ENCODE measurements at places on chromosomes 3 and 15. TPM values are rescaled to one million over a fixed set of nuclear protein-coding genes. Genes with fewer than 3 reads are reported as not detected.

GRCh38 chr3:129233538-129233937 is 15.9 kb upstream of the COPG1 start:
- DNase-seq = no peak
- no peak overlapping the region for H3K27ac ChIP-seq
- no peaks in the 10 kb centered on the region for H3K27me3 ChIP-seq
- H3K4me1 ChIP-seq = peaks cover under 1% of the 10 kb centered on the region

- H3K27ac ChIP-seq = no peak overlapping the region
- no peaks in the 10 kb centered on the region for H3K4me1 ChIP-seq
- DNase-seq = no peak
- H3K4me3 ChIP-seq = no peak overlapping the region
- H3K36me3 ChIP-seq = no peaks in the 10 kb centered on the region
These were observed 200.3 kb upstream of the PFN2 start for GRCh38 chr3:150170852-150171520.

GRCh38 chr3:126435456-126436315 is 40.0 kb downstream of the ZXDC start:
- no peaks in the 10 kb centered on the region for H3K4me1 ChIP-seq
- H3K36me3 ChIP-seq = peaks cover 5% of the 10 kb centered on the region
- no peaks in the 10 kb centered on the region for H3K27me3 ChIP-seq
- no peak for DNase-seq

GRCh38 chr3:189586941-189587663 is 44.1 kb upstream of the TP63 start:
- H3K27ac ChIP-seq = no peak overlapping the region
- H3K4me3 ChIP-seq = no peak overlapping the region
- no peak for DNase-seq
- no peaks in the 10 kb centered on the region for H3K27me3 ChIP-seq

GRCh38 chr15:31803388-31803884 is 226.9 kb upstream of the CHRNA7 start:
- no peak for DNase-seq
- no peak overlapping the region for H3K4me3 ChIP-seq
- H3K36me3 ChIP-seq = no peaks in the 10 kb centered on the region
- no peaks in the 10 kb centered on the region for H3K4me1 ChIP-seq
- H3K27ac ChIP-seq = no peak overlapping the region
- no peaks in the 10 kb centered on the region for H3K27me3 ChIP-seq

DNA sequence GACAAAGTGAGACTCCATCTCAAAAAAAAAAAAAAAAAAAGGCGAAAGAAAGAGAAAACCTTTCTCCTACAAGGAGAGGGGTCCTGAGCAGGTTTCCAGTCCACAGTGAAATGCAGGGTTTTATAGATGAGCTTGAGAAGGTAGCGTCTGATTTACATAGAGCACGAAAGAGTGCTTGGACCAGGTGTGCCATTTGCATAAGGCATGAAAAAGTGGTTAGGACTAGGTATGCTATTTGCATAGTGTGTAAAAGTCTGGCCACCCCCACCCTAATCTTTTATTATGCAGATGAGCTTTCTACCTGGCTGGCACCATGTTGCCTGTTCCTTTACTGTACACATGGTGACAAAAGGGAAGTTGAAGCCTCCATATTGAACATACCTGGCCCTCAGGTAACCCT is 13.6 kb upstream of the RNU6-1 start:
- H3K27me3 ChIP-seq = no peaks in the 10 kb centered on the region
- no peaks in the 10 kb centered on the region for H3K4me1 ChIP-seq
- no peak for DNase-seq
- no peak overlapping the region for H3K4me3 ChIP-seq
- H3K27ac ChIP-seq = no peak overlapping the region

- DNase-seq = no peak
- no peak overlapping the region for H3K27ac ChIP-seq
- no peaks in the 10 kb centered on the region for H3K36me3 ChIP-seq
These were observed 86.1 kb downstream of the XXYLT1 start for GRCh38 chr3:195184716-195185421.

GRCh38 chr3:56122911-56123310 is 345.4 kb downstream of the ERC2 start:
- no peaks in the 10 kb centered on the region for H3K27me3 ChIP-seq
- H3K4me1 ChIP-seq = no peaks in the 10 kb centered on the region
- no peak for DNase-seq
- no peak overlapping the region for H3K4me3 ChIP-seq
- H3K36me3 ChIP-seq = no peaks in the 10 kb centered on the region

DNA sequence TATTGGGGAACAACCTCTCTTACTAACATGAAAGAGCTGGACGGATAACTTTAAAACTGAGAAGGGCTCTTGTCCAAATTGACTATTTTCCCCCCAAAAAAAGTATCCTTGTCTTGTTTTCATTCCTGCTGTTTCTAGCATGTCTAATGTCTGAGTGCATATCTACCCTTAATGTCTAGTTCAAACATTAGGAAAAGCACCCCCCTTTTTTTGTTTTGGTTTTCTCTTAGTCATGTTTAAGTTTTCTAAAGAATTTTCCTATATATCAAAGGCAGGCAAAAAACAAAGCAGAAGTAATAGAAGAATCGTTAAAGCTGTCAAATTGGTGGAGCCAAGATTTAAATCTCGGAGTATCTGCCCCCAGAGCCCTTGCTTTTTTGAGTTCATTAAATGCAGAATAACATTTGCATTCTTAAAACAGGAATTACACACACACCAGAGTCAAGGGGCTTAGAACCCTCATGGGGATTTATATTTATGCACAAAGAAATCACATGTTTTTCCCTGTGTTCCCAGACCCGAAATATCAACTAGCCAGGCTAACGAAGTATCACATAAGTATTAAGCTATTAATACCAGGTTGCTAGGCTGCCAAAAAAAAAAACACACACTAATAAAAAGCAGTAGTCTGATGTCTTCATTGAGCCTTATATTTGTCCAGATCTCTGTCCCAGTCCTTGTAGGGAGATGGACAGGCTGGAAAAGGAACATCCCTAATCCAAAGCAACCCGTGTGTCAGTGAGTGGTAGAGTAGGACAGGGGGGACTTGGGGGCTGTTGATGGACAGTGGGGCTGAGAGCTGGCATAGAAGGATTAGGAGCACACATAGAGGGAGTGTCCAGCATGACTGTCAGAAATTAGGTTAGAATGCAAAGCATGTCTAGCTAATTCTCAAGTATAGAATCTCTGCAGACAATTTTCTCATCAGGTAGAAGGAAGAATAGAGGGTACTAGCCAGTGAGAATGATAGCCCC is 103.6 kb upstream of the BFSP2 start:
- no peak overlapping the region for H3K4me3 ChIP-seq
- no peaks in the 10 kb centered on the region for H3K36me3 ChIP-seq
- no peak for DNase-seq
- H3K4me1 ChIP-seq = no peaks in the 10 kb centered on the region
- H3K27me3 ChIP-seq = no peaks in the 10 kb centered on the region

GRCh38 chr3:149384911-149385321 is 7.5 kb upstream of the TM4SF1 start:
- H3K36me3 ChIP-seq = no peaks in the 10 kb centered on the region
- no peaks in the 10 kb centered on the region for H3K4me1 ChIP-seq
- DNase-seq = no peak
- no peak overlapping the region for H3K27ac ChIP-seq
- no peak overlapping the region for H3K4me3 ChIP-seq

DNA sequence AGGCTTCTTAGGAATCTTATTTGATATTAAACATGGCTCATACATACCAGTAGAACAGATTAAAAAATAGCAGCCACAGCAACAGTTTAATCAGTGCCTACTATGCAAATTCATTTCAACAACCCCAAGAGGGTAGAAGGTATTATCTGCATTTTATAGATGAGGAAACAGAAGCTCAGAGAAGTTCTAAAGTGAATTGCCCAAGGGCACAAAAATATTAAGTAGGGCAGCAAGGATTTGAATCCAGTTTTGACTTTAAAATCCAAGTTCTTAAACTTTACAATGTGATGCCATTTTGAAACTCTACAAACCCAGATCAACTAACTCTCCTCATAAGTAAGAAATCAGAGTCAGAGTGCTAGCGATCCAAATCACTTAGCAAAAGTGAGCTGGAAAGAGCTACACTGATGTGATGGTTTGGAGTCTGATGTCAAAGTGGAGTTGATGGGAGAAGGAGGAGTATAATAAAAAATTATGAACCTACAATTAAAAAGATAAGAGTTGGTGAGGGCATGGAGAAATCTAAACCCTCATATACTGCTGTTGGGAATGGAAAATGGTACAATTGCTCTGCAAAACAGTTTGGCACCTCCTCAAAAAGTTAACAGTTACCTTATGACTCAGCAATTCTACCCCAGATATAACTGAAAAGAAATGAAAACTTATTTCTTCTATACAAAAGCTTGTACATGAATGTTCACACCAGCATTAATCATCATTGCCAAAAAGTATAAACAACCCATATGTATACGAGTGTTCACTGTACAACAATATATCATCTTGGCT is 51.0 kb upstream of the PLXND1 start:
- no peak for DNase-seq
- H3K36me3 ChIP-seq = no peaks in the 10 kb centered on the region
- H3K4me3 ChIP-seq = no peak overlapping the region

DNA sequence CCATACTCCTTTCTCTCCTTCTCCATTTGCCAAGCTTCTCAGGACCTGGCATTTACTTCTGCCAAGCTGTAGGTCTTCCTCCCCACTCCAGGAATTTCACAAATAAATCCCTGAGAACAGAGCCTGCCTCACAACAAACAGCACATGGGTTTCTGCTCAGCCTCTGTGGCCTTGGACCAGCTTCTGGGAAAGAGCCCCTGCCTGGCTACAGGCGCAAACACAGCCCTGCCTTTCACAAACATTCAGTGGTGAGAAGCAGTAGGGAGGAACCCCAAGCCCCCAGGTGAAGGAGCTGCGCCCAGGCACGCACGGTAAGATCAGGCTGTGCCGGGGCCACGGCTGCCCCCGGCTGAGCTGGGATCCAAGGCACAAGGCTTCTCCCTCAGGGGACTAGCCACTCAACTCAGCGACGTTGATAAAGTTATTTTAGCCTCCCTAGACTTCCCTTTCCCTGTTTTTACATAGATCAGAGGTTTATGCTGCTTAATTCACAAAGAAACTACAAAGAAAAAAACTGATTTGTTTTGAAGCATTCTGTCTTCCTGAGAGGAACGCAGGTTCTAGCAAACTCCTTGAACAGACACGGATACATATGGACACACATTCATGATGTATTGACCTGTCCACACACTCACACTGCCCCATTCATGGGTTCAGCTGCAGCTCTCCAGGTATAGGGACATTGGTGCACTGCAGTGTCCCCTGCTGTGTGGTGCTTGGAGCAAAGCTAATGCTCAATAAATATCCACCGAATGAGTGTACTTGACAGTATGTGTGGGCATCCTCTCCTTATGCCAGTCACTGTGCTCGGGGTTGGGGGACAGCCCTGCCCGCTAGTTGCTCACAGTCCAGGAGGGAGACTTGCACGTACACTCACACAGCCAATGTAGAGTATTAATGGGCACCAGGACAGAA is 25.4 kb downstream of the HES1 start:
- DNase-seq = no peak
- H3K4me3 ChIP-seq = no peak overlapping the region
- H3K36me3 ChIP-seq = no peaks in the 10 kb centered on the region
- H3K4me1 ChIP-seq = no peaks in the 10 kb centered on the region
- H3K27me3 ChIP-seq = no peaks in the 10 kb centered on the region

GPR15 gene
- 15.6 TPM for total RNA-seq

GOLGA8G gene
- total RNA-seq = not detected

RPL29 gene
- 1,382 TPM for total RNA-seq

CPN2 gene
- not detected for total RNA-seq

PLCH1 gene
- not detected for total RNA-seq

GABRA5 gene
- not detected for total RNA-seq

NANOGP8 gene
- total RNA-seq = not detected
